ENCODE measurements at places on chromosomes 5 and 9.

- no peak for DNase-seq
Observed at GRCh38 chr5:93674138-93674537, 67.3 kb downstream of the POU5F2 start.

GRCh38 chr9:125768803-125769202, 21.6 kb downstream of the PBX3 start:
- no peak for DNase-seq

DNA sequence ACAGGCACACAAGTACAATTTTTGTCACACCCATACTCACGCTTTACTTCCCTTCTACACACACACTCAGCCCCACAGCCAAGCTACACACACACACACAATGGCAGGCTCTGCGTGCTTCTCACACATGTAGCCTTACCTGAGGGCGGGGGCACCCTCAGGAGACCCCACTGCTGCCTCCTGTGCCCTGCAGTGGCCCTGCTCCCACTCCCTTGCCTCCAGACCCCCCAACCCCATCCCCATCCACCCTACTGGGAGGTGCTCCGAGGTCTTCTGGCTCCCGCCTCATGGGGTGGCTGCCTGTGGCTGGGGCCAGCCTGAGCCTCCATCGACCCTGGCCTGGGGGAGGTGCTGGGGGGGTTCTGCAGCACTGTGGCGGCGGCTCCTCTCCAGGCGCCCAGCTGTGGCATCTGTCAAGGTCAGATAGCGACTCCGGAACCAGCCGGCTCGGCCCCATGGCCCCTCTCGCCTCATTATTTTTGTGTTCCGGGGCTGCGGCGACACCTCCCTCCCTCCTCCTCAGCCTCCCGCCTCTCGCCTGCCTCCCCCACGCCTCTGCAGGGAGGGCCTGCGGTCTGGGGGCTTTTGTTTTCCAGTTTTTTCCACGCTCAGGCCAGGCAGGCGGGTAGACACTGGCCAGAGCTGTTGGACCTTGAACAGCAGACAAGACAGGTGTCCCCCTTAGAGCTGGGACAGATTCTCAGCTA, 21.7 kb downstream of the CXXC5 start:
- no peak for DNase-seq

- DNase-seq, result no peak
Observed at GRCh38 chr9:92648474-92648971, 21.4 kb downstream of the IPPK start.

All from stimulated activated naive B cell treated with anti-CD40 and anti-IgM and Interleukin-4, amounts not matched to agents 10 μg/mL and 1 μg/mL and 100 μg/mL, for 72 hours (primary cell).